ENCODE measurements at places on chromosomes 5 and 9. TPM values are rescaled to one million over a fixed set of nuclear protein-coding genes. Genes with fewer than 3 reads are reported as not detected.

The ENTPD2 gene
- total RNA-seq = 41.1 TPM

The FAM200C gene
- total RNA-seq = 5.4 TPM

The LCN15 gene
- total RNA-seq = not detected

The EFNA5 gene
- 27.9 TPM for total RNA-seq

The MYOZ3 gene
- 2.2 TPM for total RNA-seq

Data from mucosa of gallbladder (tissue), 1 donor.